Central memory CD8-positive, alpha-beta T cell (primary cell): ENCODE measurements at places on chromosomes 3 and 15.

- no peaks in the 10 kb centered on the region for H3K36me3 ChIP-seq
- H3K4me1 ChIP-seq = no peaks in the 10 kb centered on the region
- no peak for DNase-seq
- H3K4me3 ChIP-seq = no peak overlapping the region
Observed at GRCh38 chr15:39887832-39888231, 32.2 kb downstream of the GPR176 start.

- no peak overlapping the region for H3K4me3 ChIP-seq
- no peaks in the 10 kb centered on the region for H3K27me3 ChIP-seq
- peaks cover 7% of the 10 kb centered on the region for H3K36me3 ChIP-seq
- H3K27ac ChIP-seq = no peak overlapping the region
- no peak for DNase-seq
Observed at GRCh38 chr3:53040351-53040820, 5.5 kb downstream of the SFMBT1 start.

DNA sequence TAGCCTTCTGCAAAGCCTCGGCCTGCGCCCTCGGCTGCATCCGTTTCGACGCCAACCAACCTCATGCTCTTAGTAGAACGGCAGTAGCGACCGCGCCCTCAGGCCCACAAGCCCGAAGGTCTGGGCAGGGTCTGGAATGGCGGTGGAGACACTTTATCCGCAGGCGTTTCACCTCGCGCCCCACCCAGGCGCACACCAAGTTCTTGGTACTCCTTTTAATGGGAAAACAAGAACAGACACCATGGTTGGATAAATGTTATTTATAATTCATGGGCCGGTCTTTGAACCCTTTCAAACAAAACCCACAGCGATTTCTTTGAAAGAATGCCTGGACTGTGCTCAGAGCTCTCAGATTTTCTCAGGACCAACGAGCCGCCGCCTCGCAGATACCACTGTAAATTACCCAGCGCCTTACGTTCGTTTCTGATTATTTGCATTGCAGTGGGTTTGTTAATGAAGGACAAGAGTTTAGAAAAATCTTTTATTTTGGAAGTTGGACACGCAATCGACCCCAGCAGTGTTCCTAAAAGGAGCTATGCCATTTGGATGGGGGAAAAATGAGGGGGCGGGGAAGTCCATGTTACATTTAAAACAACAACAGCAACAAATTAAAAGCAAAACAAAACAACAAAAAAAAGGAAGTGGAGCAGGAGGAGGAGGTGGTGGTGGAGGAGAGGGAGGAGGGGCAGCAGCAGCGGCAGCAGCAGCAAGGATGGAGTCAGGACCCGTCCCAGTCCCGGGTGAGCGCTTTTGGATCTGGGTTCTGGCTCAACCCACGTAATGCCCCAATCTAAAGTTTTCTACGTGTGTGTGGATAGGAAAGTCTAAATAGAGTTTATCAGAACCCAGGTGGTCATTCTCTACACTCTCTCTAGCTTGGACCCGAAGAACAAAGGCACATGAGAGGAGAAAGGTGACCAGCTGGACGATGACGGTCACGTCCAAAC lies 993 bp upstream of the ISL2 start:
- peaks cover 44% of the 10 kb centered on the region for H3K4me1 ChIP-seq
- no peak overlapping the region for H3K27ac ChIP-seq
- H3K36me3 ChIP-seq = peaks cover 18% of the 10 kb centered on the region
- peak overlapping the region; percentile 76 for H3K4me3 ChIP-seq
- H3K27me3 ChIP-seq = peaks cover 74% of the 10 kb centered on the region

DNA sequence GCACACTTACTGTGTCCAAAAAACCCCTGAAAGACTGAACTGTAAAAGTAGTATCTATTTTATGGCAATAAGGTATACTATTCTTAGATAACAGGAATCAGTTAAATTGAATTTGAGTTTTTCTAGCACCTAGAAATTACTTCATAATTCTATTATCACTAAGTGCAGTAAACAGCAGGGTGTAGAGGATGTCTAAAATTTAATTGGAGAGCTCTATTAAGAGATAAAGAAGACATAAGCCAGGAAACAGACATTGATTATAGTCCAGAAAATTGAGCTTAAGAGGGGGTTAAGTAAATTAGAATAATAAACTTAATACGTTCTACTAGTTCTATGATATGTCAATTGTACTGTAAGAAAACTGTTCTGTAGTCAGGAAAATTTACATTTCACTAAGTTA lies 403.5 kb upstream of the CBLB start:
- no peaks in the 10 kb centered on the region for H3K27me3 ChIP-seq
- H3K4me1 ChIP-seq = peaks cover 10% of the 10 kb centered on the region
- H3K27ac ChIP-seq = no peak overlapping the region
- no peaks in the 10 kb centered on the region for H3K36me3 ChIP-seq

GRCh38 chr3:14410503-14411165 lies 8.2 kb downstream of the SLC6A6 start:
- no peak for DNase-seq
- no peak overlapping the region for H3K4me3 ChIP-seq
- peaks cover 19% of the 10 kb centered on the region for H3K36me3 ChIP-seq
- H3K27ac ChIP-seq = no peak overlapping the region
- H3K27me3 ChIP-seq = no peaks in the 10 kb centered on the region

DNA sequence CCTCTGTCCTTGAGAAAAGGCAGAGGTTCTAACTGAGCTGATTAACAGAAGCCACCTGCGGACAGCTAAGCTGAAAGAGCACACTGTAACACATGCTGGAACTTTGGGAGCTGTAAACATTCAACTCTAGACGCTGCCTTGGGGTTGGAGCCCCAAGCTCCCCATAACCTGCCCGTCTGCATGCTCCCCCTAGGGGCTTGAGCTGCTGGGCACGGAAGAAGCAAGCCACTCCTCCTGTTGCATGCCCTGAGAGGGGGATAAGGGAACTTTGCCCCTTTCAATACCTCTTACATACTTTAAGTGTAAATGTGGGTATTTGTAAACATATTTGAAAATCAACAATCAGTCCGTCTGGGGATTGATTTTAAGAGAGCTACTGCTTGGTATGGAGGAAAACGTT lies 188.4 kb downstream of the ADAMTSL3 start:
- H3K4me1 ChIP-seq = no peaks in the 10 kb centered on the region
- peaks cover 2% of the 10 kb centered on the region for H3K36me3 ChIP-seq
- no peak for DNase-seq
- no peak overlapping the region for H3K4me3 ChIP-seq
- H3K27ac ChIP-seq = no peak overlapping the region
- peaks cover 17% of the 10 kb centered on the region for H3K27me3 ChIP-seq

DNA sequence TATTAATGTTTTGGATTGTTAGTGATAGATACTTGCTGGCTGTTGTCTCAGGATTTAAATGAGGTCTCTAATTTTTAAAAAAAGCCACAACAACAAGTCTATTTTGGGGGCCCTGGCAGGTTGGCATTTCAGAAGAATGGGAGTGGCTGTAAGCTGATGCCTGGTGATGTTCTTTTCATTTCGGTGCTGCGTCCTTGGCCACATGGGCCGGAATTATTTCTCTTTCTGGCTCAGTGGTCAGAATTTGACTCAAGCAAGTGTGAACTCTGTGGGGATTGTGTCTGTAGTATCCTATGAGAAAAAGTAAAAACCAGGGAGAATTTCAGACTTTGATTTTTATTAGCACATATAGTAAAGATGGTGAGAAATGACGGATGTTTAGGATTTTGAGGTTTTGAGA lies 203.0 kb downstream of the AKAP13 start:
- H3K36me3 ChIP-seq = peaks cover 57% of the 10 kb centered on the region
- no peak for DNase-seq
- peaks cover 73% of the 10 kb centered on the region for H3K4me1 ChIP-seq
- H3K27ac ChIP-seq = peak overlapping the region; percentile 99
- H3K4me3 ChIP-seq = peak overlapping the region; percentile 93

DNA sequence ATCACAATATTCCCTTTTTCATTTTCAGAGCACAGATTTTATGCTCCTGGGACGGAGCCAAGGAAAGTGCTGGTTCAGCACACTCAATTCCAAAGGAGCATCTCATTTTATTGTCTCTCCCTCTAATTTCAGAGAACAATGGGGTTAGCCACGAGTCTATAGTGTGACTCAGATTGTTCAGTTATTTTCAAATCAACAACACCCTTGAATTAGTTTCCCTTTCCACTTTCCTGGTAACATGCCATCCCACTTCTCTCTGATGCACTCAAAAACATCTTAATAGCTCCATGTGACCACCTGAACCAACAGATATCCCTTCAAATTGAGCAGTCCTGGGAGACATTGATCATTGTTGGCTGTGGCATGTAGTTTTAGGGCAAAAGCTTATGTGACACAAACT lies 389.7 kb upstream of the MDFIC2 start:
- DNase-seq = no peak
- H3K36me3 ChIP-seq = no peaks in the 10 kb centered on the region
- H3K4me3 ChIP-seq = no peak overlapping the region
- H3K27me3 ChIP-seq = peaks cover 57% of the 10 kb centered on the region
- peaks cover 7% of the 10 kb centered on the region for H3K4me1 ChIP-seq

- H3K4me3 ChIP-seq = no peak overlapping the region
- H3K4me1 ChIP-seq = no peaks in the 10 kb centered on the region
- H3K36me3 ChIP-seq = no peaks in the 10 kb centered on the region
- peaks cover 7% of the 10 kb centered on the region for H3K27me3 ChIP-seq
- no peak for DNase-seq
- H3K27ac ChIP-seq = no peak overlapping the region
Observed at GRCh38 chr3:182568876-182569275, 224.4 kb upstream of the ATP11B start.

GRCh38 chr15:64158363-64159134 lies 4.3 kb downstream of the PPIB start:
- H3K27ac ChIP-seq = peak overlapping the region; percentile 71
- peaks cover 67% of the 10 kb centered on the region for H3K36me3 ChIP-seq
- peaks cover 42% of the 10 kb centered on the region for H3K4me1 ChIP-seq
- H3K27me3 ChIP-seq = peaks cover 4% of the 10 kb centered on the region

- no peaks in the 10 kb centered on the region for H3K27me3 ChIP-seq
- no peak overlapping the region for H3K4me3 ChIP-seq
- no peak for DNase-seq
- no peaks in the 10 kb centered on the region for H3K4me1 ChIP-seq
Observed at GRCh38 chr3:144645300-144645699, 673.7 kb downstream of the DIPK2A start.

DNA sequence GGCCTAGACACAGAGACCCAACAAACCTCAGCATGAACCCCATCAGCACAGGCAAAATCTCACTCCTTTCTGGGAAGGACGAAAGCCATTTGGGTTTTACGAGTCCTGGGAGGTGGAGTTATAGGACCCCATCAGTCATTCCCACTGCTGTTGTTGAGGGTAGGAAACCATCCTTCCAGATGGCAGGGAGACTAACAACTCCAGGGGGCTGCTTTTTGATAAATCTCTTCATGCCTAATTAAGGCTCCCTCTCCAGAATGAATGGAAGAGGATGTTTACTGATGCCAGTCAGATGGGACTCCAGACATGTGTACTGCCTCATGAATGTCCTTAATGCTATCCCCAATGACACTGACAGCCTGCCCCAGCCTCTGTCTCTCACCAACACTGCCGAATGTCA lies 75.3 kb downstream of the ST8SIA2 start:
- DNase-seq = no peak
- no peak overlapping the region for H3K27ac ChIP-seq
- peaks cover 32% of the 10 kb centered on the region for H3K27me3 ChIP-seq
- no peaks in the 10 kb centered on the region for H3K4me1 ChIP-seq
- no peak overlapping the region for H3K4me3 ChIP-seq

DNA sequence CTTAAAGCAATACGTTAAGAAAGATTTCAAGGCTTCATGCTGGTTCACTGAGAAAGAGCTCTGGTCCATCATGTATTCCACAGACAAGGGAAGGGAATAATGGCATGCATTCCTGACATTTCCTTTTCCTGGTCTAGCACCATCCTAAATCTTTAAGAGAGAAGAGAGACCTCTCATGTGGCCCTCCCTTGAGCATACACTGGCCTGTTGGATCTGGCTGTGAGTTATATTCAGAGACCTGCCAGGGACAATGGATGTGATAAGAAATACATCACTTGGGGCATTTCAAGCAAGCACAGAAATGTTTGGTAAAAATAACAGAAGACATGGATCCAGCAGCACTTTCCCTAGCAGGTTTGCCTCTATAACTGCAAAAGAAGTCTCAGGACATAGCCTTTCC lies 507.8 kb downstream of the NLGN1 start:
- H3K36me3 ChIP-seq = no peaks in the 10 kb centered on the region
- no peaks in the 10 kb centered on the region for H3K4me1 ChIP-seq

DNA sequence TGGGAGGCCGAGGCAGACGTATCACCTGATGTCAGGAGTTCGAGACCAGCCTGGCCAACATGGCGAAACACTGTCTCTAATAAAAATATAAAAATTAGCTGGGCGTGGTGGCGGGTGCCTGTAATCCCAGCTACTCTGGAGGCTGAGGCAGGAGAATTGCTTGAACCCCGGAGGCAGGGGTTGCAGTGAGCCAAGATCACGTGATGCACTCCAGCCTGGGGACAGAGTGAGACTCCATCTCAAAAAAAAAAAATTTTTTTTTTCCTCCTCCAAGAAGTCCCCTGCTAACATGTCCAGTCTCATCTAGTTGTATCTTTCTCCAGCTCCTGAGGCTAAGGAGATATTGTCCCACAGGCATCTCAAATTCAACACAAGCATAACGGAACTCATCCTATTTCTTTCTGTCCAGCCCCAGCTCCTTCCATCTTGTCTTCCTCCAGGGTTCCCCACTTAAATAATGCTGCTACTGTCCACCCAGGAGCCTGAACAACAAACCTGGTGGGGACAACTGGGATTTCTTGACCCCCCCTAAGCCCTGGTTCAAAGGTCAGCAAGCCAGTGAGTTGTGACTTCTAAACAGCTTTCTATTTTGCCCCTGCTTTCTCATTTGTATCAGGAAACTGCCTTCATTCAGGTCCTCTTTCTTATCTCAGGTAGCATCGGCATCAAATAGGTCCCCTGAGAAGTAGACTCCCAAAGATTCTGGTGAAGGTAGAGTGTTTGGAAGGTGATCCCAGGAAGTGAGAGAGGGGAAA lies 4.1 kb upstream of the MEF2A start:
- H3K36me3 ChIP-seq = peaks cover 5% of the 10 kb centered on the region
- no peak for DNase-seq
- no peak overlapping the region for H3K27ac ChIP-seq
- no peaks in the 10 kb centered on the region for H3K27me3 ChIP-seq
- H3K4me3 ChIP-seq = no peak overlapping the region

- H3K27ac ChIP-seq = no peak overlapping the region
- H3K27me3 ChIP-seq = peaks cover 61% of the 10 kb centered on the region
- no peak for DNase-seq
- peaks cover 6% of the 10 kb centered on the region for H3K36me3 ChIP-seq
Observed at GRCh38 chr3:158093526-158093925, 12.7 kb downstream of the SHOX2 start.

- no peak overlapping the region for H3K27ac ChIP-seq
- peaks cover 19% of the 10 kb centered on the region for H3K36me3 ChIP-seq
- DNase-seq = peak; percentile 22
- no peaks in the 10 kb centered on the region for H3K27me3 ChIP-seq
- no peak overlapping the region for H3K4me3 ChIP-seq
Observed at GRCh38 chr3:128875556-128876120, 3.8 kb upstream of the ACAD9 start.

DNA sequence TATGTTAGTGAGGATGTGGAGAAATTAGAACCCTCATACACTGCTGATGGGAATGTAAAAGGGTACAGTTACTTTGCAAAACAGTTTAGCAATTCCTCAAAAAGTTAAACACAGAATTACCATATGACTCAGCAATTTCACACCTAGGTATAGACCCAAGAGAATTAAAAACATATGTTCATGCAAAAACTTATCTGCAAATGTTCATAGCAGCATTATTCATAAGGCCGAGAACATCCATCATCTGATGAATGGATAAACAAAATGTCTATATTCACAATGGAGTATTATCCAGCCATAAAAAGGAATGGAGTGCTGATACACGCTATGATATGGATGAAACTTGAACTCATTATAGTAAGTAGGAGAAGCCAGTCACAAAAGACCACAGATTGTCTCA lies 10.3 kb downstream of the SEC13 start:
- H3K27me3 ChIP-seq = no peaks in the 10 kb centered on the region
- peaks cover 55% of the 10 kb centered on the region for H3K36me3 ChIP-seq
- peaks cover 15% of the 10 kb centered on the region for H3K4me1 ChIP-seq
- H3K4me3 ChIP-seq = no peak overlapping the region
- no peak for DNase-seq
- no peak overlapping the region for H3K27ac ChIP-seq
